Suprapubic skin (tissue), 4 donors: ENCODE measurements at places on chromosomes 12 and 14.
A peak's percentile ranks its signal among the peaks of the same experiment; 100 is the strongest.

- DNase-seq, result no peak
Observed at GRCh38 chr12:19323805-19324204, 115.5 kb upstream of the AEBP2 start.

- DNase-seq, result peak; percentile 84
Observed at GRCh38 chr14:104864267-104865080, 594 bp upstream of the CEP170B start.

DNA sequence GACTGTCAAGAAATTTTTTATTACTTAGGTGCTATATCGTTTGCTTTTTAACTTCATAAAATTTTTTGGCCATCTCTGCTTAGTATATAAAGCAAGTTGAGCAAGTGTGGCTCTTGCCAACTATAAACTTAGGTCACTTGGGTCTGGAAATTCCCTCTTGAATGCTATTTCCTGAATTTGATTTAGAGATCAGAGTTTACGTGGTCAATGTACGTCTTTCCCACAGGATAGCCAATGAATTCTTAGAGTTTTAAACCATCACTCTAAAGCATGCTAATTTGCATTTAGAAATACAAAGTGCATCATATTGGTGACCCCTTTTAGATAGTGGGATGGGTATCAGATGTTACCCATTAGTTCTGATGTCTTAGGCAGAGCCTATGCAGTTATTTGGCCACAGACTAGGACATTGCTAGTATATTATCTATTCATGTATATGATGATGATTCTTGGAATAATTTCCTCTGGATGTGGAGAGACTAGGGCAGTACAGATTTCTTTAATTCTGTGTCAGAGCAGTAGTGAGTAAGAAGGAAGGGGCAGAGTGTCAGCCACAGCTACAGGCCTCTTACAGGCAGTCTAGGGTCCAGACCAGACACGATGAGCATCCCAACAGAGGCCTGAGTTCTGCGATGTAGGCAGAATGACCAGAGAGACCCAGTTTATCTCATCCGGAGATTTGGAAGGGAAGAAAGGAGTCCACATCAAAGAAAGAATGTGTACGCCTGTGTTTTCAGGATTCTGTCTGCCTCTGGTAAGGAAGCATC is 30.3 kb downstream of the SCN8A start:
- no peak for DNase-seq

GRCh38 chr12:130994821-130995375 is 41.2 kb downstream of the ADGRD1 start:
- no peak for DNase-seq

DNA sequence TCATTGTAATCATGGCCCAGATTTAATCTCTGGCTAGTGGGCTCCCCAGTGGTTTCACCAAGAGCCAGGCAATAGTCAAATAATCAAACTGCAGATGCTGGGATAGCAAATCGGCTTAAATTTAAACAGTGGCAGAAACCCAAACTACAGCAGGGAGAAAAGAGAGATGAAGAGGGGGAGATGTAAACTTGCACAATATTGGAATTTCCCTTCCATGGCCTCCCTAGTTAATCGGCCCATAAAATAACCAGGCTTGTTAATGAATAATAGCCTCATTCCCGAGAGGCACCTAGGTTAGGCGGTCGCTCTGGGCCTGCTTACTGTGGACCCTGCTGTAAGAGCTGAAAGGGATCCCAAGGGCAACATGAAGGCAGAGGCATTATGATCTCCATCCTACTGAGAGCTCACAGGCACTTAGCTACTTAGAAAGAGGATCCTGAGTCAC is 116.2 kb downstream of the NUAK1 start:
- DNase-seq, result no peak

GRCh38 chr12:7844116-7844515 is 28.6 kb downstream of the SLC2A14 start:
- no peak for DNase-seq

GRCh38 chr12:117134059-117134458 is 34.8 kb upstream of the TESC start:
- DNase-seq, result no peak
